ENCODE measurements at places on chromosomes 5 and 9. TPM values are rescaled to one million over a fixed set of nuclear protein-coding genes. Genes with fewer than 3 reads are reported as not detected.

The ADRB2 gene
- 6.8 TPM for total RNA-seq

GRCh38 chr5:75510836-75511434 lies 494 bp downstream of the CERT1 start:
- H3K4me3 ChIP-seq = peak overlapping the region; percentile 79
- H3K27ac ChIP-seq = peak overlapping the region; percentile 93

DNA sequence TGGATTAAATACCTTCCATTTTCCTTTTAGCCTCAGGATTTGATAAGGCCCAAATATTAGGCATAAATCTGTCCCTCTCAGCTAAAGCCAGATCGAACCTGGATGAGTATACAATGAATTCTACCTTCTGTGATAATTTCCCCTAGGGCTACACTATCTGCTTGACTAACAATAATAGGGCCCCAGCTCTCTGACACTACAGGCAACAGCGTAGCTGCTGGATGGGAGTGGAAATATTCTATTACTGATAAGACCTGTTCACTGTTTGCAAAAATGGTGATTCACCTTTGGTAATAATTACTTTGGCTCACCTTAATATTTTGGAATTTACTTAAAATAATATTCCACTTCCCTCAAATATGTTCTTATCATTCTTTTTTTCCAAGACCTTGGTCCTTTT lies 644.2 kb upstream of the SEMA6A start:
- no peaks in the 10 kb centered on the region for H3K27me3 ChIP-seq
- no peak for DNase-seq
- H3K4me1 ChIP-seq = no peaks in the 10 kb centered on the region
- H3K4me3 ChIP-seq = no peak overlapping the region
- no peak overlapping the region for H3K27ac ChIP-seq
- no peaks in the 10 kb centered on the region for H3K36me3 ChIP-seq

- no peak for DNase-seq
- H3K4me1 ChIP-seq = no peaks in the 10 kb centered on the region
- H3K27me3 ChIP-seq = no peaks in the 10 kb centered on the region
- H3K36me3 ChIP-seq = no peaks in the 10 kb centered on the region
- H3K4me3 ChIP-seq = no peak overlapping the region
Observed at GRCh38 chr5:27821681-27822080, 783.3 kb upstream of the CDH9 start.

- no peak overlapping the region for H3K27ac ChIP-seq
- no peaks in the 10 kb centered on the region for H3K27me3 ChIP-seq
- no peaks in the 10 kb centered on the region for H3K36me3 ChIP-seq
Observed at GRCh38 chr5:93163010-93163663, 417.9 kb downstream of the NR2F1-AS1 start.

GRCh38 chr9:84061613-84062193 lies 81.1 kb downstream of the RMI1 start:
- no peaks in the 10 kb centered on the region for H3K27me3 ChIP-seq
- DNase-seq = no peak
- no peak overlapping the region for H3K27ac ChIP-seq
- no peaks in the 10 kb centered on the region for H3K4me1 ChIP-seq
- no peak overlapping the region for H3K4me3 ChIP-seq

The SPINK4 gene
- not detected for total RNA-seq

The ARID3C gene
- not detected for total RNA-seq

The DIPK1B gene
- 27.8 TPM for total RNA-seq

- no peaks in the 10 kb centered on the region for H3K27me3 ChIP-seq
- no peak overlapping the region for H3K4me3 ChIP-seq
- no peak overlapping the region for H3K27ac ChIP-seq
- no peaks in the 10 kb centered on the region for H3K4me1 ChIP-seq
Observed at GRCh38 chr9:18379073-18379811, 94.7 kb upstream of the ADAMTSL1 start.

The WNT8A gene
- total RNA-seq = not detected

GRCh38 chr9:132412089-132412488 lies 2.1 kb downstream of the CFAP77 start:
- H3K4me3 ChIP-seq = no peak overlapping the region
- peaks cover 13% of the 10 kb centered on the region for H3K27me3 ChIP-seq
- H3K36me3 ChIP-seq = no peaks in the 10 kb centered on the region
- no peaks in the 10 kb centered on the region for H3K4me1 ChIP-seq
- DNase-seq = no peak

- no peak overlapping the region for H3K4me3 ChIP-seq
- no peak for DNase-seq
- H3K36me3 ChIP-seq = no peaks in the 10 kb centered on the region
- no peaks in the 10 kb centered on the region for H3K27me3 ChIP-seq
- no peaks in the 10 kb centered on the region for H3K4me1 ChIP-seq
Observed at GRCh38 chr9:116959809-116960208, 272.7 kb downstream of the TRIM32 start.

The ADAMTS13 gene
- total RNA-seq = 8.1 TPM

The ACOT12 gene
- total RNA-seq = not detected

DNA sequence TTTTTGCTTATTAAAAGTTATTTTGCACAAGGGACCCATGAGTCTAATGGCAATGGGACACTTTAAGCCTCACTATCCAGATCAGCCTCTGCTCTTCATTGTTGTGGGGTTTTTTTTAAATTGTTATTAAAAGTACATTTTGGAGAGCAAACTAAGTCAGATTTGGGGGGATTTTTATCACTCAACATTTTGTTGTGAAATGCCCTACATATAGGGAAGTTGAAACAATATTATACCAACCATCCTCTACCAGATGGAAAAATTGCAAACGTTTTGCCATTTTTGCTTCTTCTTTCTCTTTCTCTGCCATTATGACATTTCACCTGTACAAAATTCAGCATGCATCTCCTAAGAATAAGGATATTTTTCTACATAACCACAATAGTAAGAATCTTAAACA lies 75.3 kb downstream of the SLC1A3 start:
- DNase-seq = no peak
- no peaks in the 10 kb centered on the region for H3K4me1 ChIP-seq
- no peaks in the 10 kb centered on the region for H3K36me3 ChIP-seq

The CTNND2 gene
- 11.2 TPM for total RNA-seq

- H3K4me1 ChIP-seq = no peaks in the 10 kb centered on the region
- H3K36me3 ChIP-seq = no peaks in the 10 kb centered on the region
- DNase-seq = no peak
- no peaks in the 10 kb centered on the region for H3K27me3 ChIP-seq
- no peak overlapping the region for H3K4me3 ChIP-seq
Observed at GRCh38 chr9:137521405-137521985, 28.7 kb downstream of the PNPLA7 start.

- no peak overlapping the region for H3K27ac ChIP-seq
- H3K36me3 ChIP-seq = no peaks in the 10 kb centered on the region
- DNase-seq = no peak
- H3K4me1 ChIP-seq = no peaks in the 10 kb centered on the region
Observed at GRCh38 chr5:68915079-68915478, 178.7 kb upstream of the SLC30A5 start.

DNA sequence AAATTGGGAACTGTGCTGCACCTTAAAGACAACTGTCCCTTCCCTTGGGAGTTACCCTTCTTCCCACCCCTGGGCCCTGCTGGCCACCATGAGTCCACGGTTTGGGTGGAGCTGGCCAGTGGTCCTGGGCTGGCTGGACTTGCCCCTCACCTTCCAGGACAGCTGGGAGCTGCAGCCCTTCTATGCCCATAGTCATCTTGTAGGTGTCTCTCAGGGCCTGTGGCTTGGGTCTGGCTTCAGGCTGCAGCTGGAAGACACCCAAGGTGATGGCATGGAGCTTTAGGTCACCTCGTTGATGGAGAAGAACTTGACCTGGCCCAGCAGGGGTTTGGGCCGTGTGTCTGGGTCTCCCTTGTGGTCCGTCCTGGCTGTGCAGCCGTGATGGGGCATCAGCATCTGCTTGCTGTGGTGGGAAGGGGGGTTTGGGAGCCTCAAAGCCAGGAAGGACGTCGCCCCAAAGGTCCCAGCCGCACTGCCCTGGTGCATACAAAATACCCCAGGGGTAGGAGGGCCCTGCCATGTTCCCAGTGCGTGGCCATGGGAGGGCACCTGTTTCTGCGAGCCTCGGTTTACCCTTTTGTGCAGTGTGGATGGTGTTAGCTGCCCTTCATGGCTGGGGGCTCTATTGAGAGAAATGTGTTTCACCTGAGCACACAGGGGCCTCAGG lies 8.9 kb downstream of the WNK2 start:
- H3K4me3 ChIP-seq = no peak overlapping the region
- peaks cover 15% of the 10 kb centered on the region for H3K4me1 ChIP-seq
- no peak for DNase-seq
- no peak overlapping the region for H3K27ac ChIP-seq

DNA sequence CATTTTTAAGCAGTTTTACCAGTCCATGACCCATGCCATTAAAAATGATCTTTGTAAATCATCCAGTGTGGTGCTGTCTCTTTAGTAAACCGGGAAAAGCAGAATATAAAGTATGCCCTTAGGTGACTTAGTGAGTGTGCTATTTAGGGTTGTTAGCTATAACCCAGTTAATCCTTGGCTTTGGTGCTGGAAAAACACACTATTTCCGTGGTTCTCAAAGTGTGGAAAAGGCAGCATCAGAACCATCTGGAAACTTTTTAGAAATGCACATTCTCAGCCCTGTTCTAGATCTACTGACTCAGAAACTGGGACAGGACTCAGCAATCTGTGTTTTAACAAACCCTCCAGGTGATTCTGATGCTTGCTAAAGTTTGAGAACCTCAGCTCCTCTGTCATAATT lies 123.6 kb upstream of the ZNF608 start:
- H3K36me3 ChIP-seq = no peaks in the 10 kb centered on the region
- no peak for DNase-seq
- no peaks in the 10 kb centered on the region for H3K4me1 ChIP-seq
- H3K4me3 ChIP-seq = no peak overlapping the region

GRCh38 chr9:110027671-110028081 lies 180.3 kb downstream of the C9orf152 start:
- DNase-seq = no peak
- H3K27ac ChIP-seq = no peak overlapping the region
- no peaks in the 10 kb centered on the region for H3K4me1 ChIP-seq

GRCh38 chr9:26800322-26800721 lies 92.3 kb downstream of the CAAP1 start:
- no peaks in the 10 kb centered on the region for H3K36me3 ChIP-seq
- no peak overlapping the region for H3K4me3 ChIP-seq
- DNase-seq = no peak
- H3K4me1 ChIP-seq = no peaks in the 10 kb centered on the region

The DAB2IP gene
- 83.2 TPM for total RNA-seq

GRCh38 chr5:181271081-181271480 lies 10.1 kb upstream of the TRIM52 start:
- H3K36me3 ChIP-seq = no peaks in the 10 kb centered on the region
- H3K27me3 ChIP-seq = no peaks in the 10 kb centered on the region
- no peak overlapping the region for H3K4me3 ChIP-seq
- no peak overlapping the region for H3K27ac ChIP-seq

DNA sequence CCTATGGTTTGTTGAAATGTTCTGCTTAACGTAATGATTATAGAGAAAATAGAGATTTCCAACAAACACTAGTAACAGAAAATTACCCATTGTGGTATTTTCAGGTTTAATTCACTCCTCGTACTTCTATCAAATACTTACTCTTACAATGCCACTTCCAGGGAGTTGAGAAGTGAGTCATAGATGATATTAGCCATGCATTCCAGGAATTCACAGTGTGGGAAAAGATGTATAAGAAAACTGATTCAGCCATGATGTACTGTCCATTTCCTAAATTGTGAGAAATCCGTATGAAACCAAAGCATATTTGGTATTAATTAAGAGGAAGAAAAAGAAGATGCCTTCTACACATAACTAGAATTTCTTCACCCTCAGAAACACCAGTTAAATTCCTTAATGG lies 1854.6 kb upstream of the WWC1 start:
- no peaks in the 10 kb centered on the region for H3K4me1 ChIP-seq
- no peaks in the 10 kb centered on the region for H3K27me3 ChIP-seq
- no peak for DNase-seq
- H3K36me3 ChIP-seq = no peaks in the 10 kb centered on the region
- H3K27ac ChIP-seq = no peak overlapping the region

GRCh38 chr5:44646016-44646415 lies 162.7 kb upstream of the MRPS30 start:
- no peaks in the 10 kb centered on the region for H3K27me3 ChIP-seq
- H3K4me3 ChIP-seq = no peak overlapping the region
- DNase-seq = no peak
- no peak overlapping the region for H3K27ac ChIP-seq
- H3K36me3 ChIP-seq = no peaks in the 10 kb centered on the region

GRCh38 chr5:136133222-136133921 lies 727 bp downstream of the SMAD5 start:
- DNase-seq = peak; percentile 40
- no peaks in the 10 kb centered on the region for H3K27me3 ChIP-seq
- H3K4me3 ChIP-seq = peak overlapping the region; percentile 90
- peaks cover 4% of the 10 kb centered on the region for H3K4me1 ChIP-seq
- no peaks in the 10 kb centered on the region for H3K36me3 ChIP-seq

The ORM2 gene
- 0.91 TPM for total RNA-seq

- no peaks in the 10 kb centered on the region for H3K4me1 ChIP-seq
- no peak overlapping the region for H3K4me3 ChIP-seq
- no peaks in the 10 kb centered on the region for H3K27me3 ChIP-seq
- no peaks in the 10 kb centered on the region for H3K36me3 ChIP-seq
- DNase-seq = no peak
- H3K27ac ChIP-seq = peak overlapping the region; percentile 54
Observed at GRCh38 chr9:36154331-36154952, 14.7 kb upstream of the CCIN start.

The DNAI1 gene
- 5.6 TPM for total RNA-seq

DNA sequence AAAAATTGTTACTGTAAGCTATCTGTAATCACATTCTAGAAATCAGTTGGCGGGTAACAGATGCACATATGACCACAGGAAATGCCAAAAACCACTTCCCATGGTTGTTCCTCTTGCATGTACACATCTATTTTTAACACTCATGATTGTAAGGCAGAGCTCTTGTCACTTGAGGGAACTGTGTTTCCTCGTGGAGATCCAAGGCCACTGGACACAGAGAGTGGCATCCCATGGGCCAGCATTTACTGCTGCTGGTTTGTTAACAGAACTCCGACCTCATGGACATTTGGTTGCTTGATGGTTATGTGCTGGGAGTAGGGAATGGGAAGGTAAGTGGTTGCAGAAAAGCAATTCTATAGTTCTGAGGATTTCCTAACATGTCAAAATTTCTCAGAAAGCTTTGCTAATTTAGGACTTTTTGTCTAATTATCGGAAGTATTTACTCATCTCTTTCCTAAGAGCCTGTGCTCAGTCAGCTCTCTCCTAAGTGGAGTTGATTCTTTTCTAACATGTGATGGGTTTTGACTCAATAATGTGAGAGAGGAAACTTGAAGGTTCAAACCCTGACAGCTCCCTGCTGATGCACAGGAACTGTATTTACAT lies 202.0 kb upstream of the NR3C1 start:
- H3K27ac ChIP-seq = no peak overlapping the region
- no peaks in the 10 kb centered on the region for H3K27me3 ChIP-seq
- no peak for DNase-seq
- H3K4me1 ChIP-seq = no peaks in the 10 kb centered on the region
- H3K36me3 ChIP-seq = no peaks in the 10 kb centered on the region

- H3K4me1 ChIP-seq = no peaks in the 10 kb centered on the region
- H3K4me3 ChIP-seq = no peak overlapping the region
- H3K27ac ChIP-seq = no peak overlapping the region
- H3K27me3 ChIP-seq = no peaks in the 10 kb centered on the region
Observed at GRCh38 chr5:173744551-173744950, 128.1 kb upstream of the BOD1 start.
